Fibroblast of pulmonary artery (primary cell): ENCODE measurements at places on chromosomes 16 and 17.

GRCh38 chr16:52366983-52367382, 180.0 kb downstream of the TOX3 start:
- DNase-seq, result no peak

- no peak for DNase-seq
Measured at GRCh38 chr17:73985466-73986015, 217.9 kb upstream of the RPL38 start.

GRCh38 chr17:73320601-73321264, 8.9 kb upstream of the CDC42EP4 start:
- DNase-seq, result no peak

DNA sequence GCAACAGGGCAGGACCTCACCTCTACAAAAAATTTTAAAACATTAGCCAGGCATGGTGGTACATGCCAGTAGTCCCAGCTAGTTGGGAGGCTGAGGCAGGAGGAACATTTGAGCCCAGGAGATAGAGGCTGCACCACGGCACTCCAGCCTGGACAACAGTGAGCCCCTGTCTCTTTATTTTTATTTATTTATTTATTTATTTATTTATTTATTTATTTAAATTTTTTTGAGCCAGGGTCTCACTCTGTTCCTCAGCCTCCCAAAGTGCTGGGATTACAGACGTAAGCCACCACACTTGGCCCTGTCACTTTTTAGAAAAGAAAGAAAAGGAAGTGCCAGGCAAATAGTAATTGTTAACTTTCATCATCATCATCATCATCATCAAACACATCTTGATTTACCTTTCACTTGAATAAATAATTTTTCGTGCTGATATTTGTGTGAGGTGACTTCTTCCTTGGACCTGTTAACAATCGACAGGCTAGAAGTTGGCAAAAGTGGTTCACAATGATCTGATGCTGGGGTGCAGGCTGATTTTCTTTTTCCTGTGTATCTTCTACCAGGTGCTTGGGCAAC, 6.6 kb downstream of the PALB2 start:
- DNase-seq, result no peak

GRCh38 chr17:1274245-1274608, 4.0 kb downstream of the BHLHA9 start:
- DNase-seq, result no peak
